ENCODE measurements at places on chromosomes 5 and 9.

DNA sequence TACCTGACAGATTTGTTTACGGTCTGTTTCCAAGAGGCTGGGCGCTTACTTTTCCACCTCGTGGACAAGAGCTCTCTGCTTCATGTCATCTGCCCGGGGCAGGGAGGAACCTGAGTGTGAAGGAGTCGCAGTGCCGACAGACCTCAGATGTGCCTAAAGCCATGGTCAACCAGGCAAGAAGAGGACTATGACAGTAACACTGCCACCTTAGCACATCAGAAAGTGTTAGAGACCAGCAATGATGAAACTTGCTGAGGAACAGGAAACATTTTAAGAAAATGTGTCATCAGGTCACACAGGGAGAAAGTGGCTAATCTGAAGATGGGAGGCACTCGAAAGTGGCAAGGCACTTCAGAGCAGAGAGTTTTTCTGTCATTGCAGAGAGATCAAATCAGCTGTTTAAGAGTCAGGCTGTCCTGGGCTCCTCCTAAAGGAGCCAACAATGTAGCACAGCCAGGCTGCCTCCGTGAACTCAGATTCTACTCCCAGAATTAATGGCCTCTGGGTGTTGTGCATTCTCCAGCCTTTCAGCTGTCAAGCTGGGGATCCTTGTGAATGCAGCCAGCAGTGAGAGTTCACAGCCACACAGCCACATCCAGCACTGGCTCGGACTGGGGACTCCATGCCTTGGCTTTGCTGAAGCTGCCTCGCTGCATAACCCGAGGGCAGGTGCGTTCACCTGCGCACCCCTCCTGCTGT is 94.6 kb downstream of the RAPGEF1 start:
- DNase-seq: no peak

GRCh38 chr5:148897842-148898241 is 71.4 kb downstream of the ADRB2 start:
- no peak for DNase-seq

GRCh38 chr5:54603372-54603771 is 85.8 kb downstream of the SNX18 start:
- no peak for DNase-seq

- DNase-seq: no peak
Observed at GRCh38 chr9:130554606-130555005, 24.8 kb upstream of the FUBP3 start.

DNA sequence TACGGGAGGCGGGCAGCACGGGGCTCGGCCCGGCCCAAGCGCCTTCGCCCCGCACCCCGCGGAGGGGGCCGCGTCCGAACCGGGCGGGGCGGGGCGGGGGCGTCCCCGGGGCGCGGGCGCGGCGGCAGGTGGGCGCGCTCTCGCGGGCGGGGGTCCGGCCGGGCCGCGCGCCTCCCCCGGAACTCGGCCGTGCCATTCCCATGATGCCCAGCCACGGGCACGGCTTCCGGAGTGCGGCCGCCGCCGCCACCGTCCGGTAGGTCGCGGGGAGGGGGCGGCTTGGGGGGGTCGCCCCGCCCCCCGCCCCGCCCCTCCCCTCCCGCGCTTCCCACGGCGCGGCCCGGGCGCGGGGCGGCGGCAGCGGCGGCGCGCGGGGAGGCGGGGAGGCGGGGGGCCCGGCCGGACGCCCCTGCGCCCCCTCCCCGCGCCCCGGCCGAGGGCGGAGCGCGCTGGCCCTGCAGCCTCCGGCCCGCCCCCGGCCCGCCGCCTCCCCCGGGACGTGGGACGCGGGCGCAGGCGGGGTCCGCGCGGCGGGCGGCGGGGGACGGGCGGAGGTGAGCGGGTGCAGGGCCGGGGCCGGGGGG is at the start of gene PPP1R26:
TSS of gene PPP1R26 (plus strand) at position 314 of the 584 bp plus-strand sequence. CDS start 4,729 bp downstream, outside the sequence.
- no peak for DNase-seq

DNA sequence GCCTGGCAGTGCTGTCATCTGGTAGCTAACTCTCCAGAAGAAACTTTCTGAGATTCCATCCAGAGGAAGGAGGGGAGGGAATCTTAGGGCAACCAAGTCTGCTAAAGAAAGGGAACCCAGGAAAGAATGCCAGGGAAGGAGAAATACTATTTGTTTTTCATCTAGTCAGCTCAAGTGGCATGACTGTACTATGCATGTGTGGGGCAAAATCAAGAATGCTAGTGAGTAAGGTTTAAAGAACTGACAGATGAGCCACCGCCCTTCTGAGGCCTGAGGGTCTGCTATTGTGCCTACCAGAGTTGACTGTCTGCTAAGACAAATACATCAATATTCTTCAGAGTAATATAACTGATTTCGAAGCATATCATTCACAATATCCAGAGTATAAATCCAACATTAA is 204.2 kb downstream of the SLC12A2 start:
- DNase-seq: no peak

DNA sequence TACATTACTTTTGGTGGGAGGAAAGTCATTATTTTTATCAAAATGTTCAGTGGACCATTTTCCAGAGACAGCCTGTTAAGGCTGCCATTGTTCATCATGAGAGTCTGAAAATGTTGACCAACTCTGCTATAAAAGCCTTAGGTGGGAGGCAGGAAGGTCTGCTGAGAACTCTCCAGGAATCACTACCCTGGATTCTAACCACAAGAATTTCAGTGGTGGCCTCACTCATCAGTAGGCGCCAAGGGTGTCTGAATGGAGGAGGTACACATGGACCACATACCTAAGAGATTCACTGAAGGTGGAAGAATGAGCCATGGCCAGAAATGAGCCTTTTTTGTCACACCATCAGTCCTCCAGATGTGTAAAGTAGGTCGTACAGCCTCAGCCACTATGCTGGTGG is 21.0 kb upstream of the TLX3 start:
- no peak for DNase-seq

DNA sequence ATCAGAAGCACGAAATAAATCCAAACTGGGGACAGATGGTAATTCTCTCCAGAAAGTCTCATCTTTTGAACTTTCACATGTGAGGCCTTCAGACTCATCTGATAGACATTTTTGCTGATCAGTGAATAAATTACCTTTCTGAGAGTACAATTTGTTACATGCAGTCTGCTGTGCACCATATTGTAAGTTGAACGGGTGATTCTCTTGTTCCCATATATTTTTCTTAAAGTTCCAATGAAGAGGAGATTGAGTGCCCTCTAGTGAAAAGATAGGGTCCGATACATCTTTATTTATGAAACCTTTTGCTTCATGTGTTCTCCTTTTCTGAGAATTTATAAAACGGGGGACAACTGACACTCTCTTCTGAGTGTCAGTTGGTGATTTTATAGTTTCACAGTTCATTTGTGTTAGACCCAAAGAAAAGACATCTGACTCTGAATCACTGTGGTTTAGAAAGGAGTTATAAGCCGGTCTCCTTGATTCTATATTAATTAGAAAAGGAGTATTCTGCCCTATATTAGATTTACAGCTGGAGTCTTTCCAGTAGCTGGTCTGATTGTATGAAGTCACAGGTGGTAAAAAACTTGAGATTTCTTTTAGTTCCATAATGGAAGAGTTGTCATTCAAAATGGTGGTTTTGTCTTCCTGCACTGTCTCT is 30.4 kb downstream of the GNG10 start:
- DNase-seq: no peak

DNA sequence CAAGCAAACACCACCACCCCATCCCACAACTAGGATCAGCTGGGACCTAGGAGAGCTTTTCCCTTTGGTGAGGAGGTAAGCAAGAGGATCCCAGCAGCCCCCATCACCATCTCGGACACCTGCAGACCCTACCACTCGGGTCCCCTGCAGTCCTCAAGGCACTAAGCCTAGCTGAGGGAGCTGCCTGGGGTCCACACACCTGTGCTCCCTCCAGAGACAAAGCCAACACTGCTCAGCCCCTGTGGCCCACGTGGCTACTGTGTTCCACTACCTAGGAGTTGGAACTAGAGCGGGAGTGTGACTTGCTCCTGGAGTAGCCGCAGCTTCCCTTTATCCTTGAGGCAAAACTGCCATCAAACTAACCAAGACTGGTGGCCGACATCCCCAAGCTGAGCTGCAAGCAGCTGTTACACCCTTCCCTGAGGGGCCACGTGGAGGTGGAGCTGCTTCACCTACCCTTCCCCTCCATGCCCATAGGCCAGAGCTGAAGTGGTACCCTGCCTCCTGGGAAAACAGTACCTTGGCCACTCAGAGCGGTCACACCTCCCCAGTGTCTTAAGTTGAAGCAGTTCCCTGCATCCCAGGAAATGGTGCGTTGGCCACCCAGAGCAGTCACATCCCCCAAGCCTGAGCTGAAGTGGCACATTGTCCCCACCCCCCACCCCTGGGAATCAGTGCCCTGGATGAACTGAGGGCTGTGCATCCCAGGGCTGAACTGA is 205.5 kb downstream of the CACNA1B start:
- no peak for DNase-seq

- DNase-seq: no peak
Observed at GRCh38 chr5:109784687-109785086, 95.0 kb downstream of the MAN2A1 start.

- no peak for DNase-seq
Observed at GRCh38 chr5:14225173-14225834, 82.2 kb downstream of the TRIO start.

- DNase-seq: no peak
Observed at GRCh38 chr5:107665036-107665570, 5.6 kb downstream of the EFNA5 start.

- no peak for DNase-seq
Observed at GRCh38 chr5:148794729-148795561, 31.5 kb upstream of the ADRB2 start.

DNA sequence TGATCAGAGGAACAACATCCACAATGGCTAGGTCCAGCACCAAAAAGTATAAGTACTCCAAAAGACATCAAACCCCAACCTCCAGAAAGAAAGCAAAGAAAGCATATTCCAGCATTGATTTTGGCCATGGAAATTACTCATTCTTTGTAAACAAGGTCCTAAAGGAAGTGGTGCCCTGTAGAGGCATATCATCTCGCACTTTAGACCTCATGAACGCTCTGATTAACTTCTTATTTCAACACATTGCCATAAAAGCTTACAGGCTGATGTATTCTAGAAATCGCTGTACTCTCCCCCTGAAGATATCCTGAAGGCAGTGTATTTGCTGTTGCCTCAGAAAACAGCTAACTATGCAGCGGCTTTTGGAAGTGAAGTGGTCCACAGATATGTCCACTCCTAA is 82.7 kb upstream of the TNPO1 start:
- DNase-seq: no peak

GRCh38 chr9:134916161-134916665 is 1.5 kb downstream of the FCN1 start:
- no peak for DNase-seq

DNA sequence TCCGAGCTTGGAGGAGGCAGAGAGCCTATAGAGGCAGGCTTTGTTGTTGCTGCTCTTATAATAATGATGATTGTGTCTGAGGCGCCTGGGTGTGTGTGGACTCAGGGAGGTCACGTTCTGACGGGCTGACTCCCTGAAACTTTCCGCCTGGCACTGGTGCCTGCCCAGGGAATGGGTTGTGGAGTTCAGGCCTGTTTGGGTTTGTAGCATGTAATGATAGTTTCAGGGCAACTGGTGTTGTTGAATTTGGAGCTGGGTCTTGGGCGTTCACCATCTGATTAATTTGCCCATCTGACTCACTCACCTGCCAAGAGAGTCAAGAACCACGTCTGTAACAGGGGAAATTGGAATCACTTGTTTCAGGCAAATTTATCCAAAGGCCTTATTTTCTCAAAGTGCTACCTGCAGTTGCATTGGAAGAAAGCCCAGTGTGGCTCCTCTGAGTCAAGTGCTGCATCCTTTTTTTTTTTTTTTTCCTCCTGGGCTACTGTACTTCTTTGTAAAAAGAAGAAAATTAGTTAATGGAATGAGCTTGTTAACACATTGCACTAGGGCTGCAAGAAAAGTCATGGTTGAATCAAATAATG is 386.5 kb downstream of the GADD45G start:
- no peak for DNase-seq

DNA sequence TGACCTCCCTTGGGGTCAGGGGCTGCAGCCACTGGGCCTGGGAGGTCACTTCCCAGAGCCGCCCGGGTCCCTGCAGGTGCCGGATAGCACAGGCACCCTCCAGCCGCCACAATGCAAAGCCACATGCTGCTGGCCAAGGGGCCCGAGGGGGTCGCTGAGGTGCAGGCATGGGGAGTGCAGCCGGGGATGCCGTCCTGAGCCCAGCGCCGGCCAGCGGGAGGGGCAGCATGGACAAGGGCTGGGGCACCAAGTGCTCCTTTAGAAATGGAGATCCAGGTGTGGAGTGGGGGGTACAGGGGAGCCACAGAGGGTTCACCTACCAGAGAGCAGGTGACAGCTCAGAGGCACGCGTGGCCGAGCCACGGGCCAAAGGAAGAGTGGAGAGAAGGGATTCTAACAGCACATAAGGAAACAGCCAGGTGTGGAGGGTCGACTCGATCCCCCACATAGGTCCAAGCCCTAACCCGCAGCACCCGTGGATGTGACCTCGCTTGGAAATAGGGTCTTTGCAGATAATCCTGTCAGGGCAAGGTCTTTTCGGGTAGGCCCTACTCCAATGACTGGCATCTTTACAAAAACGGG is 24.7 kb downstream of the ZDHHC11B start:
- DNase-seq: no peak

DNA sequence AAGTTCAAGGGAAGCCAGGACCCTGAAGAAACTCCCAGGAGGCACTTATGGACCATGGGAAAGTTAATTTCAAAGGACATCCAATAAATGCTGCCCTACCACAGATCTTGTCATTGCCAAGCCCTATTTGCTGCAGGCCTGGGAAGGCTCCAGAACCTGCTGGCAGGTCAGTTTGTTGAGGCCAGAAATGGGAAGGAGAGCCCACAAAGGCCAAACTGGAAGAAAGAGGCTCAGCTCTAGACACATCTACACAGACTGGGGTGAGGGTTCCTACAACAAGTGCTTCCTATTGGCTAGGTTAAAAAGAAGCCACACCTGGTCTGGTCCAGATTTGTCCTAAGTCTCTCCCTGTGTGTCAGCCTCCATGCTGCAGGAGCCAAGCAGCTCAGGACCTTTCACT is 94.4 kb downstream of the SIL1 start:
- no peak for DNase-seq

DNA sequence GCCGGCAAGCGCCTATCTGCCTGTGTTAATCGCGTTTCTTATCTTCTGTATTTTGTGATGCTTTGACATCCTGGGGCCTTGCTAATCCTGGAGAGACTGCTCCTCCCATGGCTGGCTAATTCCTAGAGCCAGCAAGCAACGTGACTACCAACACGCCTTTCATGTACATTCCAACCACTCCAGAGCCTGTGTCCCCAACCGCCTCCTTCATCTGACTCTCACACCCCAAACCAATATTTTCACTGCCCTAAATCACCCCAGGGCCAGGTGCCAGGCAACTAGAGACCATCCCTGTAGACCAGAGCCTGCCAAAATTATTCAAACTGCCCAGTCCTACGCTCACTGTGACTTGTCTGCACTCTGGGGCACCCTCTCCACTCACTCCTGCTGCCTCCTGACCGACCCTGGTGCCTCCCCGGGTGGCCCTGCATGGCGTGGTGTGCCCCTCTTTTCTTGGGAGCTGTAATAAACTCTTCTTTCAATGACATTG is 50.5 kb upstream of the COL5A1 start:
- no peak for DNase-seq

- DNase-seq: no peak
Observed at GRCh38 chr5:102119252-102119651, 176.8 kb downstream of the SLCO4C1 start.

GRCh38 chr5:10432059-10433008 is 9.3 kb upstream of the ROPN1L start:
- DNase-seq: no peak

- peak; percentile 23 for DNase-seq
Observed at GRCh38 chr9:95506678-95507463, 9.9 kb downstream of the PTCH1 start.

Measured in activated CD4-positive, alpha-beta T cell treated with anti-CD3 and anti-CD28 coated beads, Interleukin-2, amount 50 U/mL, for 1 hour (primary cell).